Smooth muscle cell of the brain vasculature (primary cell): ENCODE measurements at places on chromosomes 3 and 15.

GRCh38 chr15:46580924-46581323, 946.1 kb downstream of the SQOR start:
- DNase-seq: no peak

DNA sequence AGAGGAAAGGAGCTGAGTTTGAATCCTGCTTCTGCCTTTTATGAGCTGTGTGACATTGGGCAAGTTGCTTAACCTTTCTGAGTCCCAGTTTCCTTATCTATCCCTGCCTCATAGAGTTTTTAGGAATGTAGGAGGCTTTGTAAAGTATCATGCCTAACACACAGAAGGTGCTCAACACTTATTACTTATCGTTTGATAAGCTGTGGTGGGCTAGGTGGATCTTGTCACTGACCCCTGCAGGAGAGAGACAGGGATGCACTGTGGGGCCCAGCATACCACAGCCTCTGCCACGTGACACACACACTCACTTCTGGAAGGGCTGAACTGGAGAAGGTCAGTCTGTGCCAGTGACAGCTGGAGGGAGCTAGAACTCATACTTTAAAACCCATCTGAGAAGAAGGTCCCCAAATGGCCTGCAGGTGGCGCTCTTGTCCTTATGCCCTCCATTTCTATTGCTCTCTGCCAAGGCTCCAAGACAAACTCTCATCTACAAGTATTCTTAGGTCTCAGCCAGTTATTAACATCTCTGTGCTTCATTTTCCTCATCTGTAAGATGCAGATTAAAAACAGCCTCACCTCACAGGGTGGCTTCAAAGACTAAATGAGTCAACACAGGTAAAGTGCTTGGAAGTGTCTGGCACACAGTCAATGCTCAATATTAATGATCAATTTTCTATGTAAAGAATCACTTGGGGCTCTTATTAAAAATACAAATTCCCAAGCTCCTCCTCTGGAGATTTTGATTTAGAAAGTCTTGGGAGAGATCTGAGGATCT, 57.5 kb upstream of the HACD2 start:
- peak; percentile 71 for DNase-seq

DNA sequence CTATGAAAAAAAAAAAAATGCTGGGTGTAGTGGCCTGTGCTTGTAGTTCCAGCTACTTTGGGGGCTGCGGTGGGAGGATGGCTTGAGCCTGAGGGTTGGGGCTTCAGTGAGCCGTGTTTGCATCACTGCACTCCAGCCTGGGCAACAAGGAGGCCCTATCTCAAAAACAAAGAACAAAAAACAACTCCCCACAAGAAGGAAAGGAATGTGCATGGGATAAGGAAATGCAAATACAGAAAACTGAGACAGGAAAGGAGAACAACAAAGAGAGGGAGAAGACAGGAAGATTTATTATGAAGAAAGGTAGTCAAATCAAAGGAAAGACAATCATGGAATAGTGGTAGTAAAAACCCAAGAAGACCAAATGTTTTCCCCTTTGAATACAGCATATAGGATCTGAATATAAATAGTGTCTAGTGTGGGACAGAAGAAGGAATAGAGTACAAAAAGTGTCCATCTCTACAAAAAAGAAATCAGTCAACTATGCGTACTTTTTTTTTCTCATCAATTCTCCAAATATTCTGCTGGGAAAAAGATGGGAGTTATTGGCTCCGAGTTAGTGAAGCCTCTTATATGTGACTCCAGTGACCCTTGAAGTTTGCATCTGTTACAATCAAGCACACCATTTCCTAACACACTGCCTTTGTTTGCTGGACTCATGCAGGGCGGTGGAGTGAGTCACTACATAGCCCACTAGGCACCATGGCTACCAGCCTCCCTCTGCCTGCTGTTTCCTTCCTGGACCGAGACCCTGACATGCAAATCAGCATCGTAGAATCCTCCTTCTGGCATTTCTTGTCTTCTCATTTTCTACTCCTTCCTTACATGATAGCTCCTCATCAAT, 101.2 kb upstream of the PTX3 start:
- DNase-seq: peak; percentile 57

- no peak for DNase-seq
Measured at GRCh38 chr3:7489417-7489816, 628.5 kb downstream of the GRM7 start.

DNA sequence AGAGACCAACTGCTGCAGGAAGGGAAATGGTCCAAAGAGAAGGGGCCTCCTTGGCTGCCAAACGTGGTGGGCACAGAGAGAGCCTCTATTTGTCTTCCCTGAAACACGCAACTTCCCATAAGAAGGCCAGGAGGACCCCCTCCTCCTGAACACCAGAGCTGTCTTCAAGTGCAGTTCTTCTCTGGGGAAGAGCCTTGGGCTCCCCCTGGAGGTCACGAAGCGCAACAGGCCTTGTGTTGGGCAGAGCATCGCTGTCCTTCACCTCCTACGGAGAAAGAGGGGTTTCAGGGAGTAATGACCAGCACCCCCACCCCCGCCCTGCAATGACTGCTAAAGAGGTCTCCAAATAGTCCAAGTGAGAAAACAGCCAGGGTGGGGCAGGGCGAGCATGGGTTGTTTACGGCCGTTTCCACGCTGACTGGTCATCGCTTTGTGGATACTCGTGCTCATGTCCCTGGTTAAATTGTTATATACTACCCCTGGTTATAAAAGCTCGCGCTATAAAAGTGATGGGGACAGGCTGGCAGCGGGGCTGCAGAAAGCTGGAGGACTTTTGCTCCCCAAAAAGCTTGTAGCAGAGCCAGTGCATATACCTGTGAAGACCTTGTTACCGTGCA, 397.5 kb upstream of the ATP10A start:
- no peak for DNase-seq

- DNase-seq: no peak
Measured at GRCh38 chr3:108221393-108221792, 831 bp downstream of the IFT57 start.

- no peak for DNase-seq
Measured at GRCh38 chr3:73225146-73225855, 163.8 kb downstream of the EBLN2 start.

- DNase-seq: no peak
Measured at GRCh38 chr3:138332472-138333073, 2.9 kb upstream of the NME9 start.

DNA sequence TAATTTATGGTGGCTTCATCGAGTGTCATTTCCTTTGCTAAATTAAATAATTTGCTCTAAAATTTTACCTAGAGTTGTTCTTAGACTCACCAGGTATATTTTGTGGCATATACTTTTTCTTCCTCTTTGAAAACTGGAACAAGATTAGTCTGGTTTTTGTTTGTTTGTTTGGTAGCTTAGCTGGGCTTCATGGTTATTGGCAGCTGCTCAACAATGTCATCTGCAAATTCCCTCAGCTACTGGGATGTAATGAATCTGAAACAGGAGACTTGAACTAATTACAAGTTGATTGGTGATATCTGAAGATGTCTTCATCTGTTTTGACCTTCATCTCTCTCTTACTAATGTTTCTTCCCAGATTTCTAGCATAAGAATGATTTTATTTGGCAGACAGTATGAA, 270.5 kb upstream of the P2RY1 start:
- DNase-seq: no peak

- DNase-seq: no peak
Measured at GRCh38 chr3:83877910-83878309, 1080.9 kb upstream of the CADM2 start.

GRCh38 chr15:66940368-66940767, 125.0 kb upstream of the SMAD3 start:
- DNase-seq: no peak

DNA sequence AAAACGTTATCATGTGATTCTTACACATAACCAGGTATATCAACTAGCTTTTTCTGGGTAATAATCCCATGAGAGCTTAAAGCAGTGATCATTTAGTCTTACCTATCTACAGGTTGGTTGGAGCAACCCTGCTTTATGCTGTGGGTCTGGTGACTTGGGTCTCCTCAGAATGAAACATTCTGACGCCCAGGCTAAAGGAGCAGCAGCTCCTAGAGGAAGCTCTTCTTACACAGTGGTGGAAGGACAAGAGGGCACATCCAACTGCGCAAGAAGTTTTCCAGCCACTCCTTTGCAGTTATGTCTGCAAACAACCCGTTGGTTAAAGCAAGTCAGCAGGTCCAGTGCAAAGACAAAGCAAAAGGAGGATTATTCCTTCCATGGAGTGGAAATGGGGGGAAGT, 377.5 kb downstream of the EDEM1 start:
- DNase-seq: no peak

DNA sequence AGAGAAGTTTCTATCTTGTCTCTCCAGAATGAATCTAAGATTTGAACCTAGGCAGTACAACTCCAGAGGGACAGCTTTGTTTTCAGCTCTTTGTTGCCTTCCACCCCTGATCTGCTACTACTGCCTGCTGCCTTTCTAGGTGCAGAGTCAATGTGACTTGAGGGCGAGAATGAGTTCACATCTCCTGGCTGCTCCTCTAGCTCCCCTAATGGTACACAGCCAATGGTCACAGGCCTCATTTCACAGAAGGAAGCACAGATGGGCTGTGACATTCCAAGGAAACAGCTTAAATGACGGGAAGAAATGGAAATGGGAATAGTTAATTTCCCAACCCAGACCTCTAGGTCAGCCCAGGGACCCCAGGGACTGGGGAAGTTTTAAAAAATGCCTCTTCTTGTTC, 32.4 kb downstream of the FAM43A start:
- no peak for DNase-seq
